Lung microvascular endothelial cell (primary cell): ENCODE measurements at places on chromosomes 11 and 22.

DNA sequence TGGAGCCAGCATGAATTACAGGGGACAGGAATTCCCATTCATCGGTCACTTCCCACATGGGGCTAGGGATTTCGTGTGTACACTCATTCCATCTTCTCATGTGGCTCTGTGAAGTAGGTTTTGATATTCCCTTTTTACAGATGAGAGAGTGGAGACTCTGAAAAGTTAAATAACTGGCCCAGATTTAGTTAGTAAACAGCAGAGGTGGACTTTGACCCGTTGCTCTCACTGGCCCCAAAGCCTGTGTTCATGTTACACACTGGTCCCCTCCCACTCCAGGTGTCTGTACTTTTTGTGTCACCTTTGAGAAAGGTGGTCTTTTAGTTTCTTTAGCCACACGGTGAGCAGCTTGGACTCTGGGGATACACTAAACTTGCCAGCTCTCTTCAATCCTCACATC, 108.5 kb downstream of the MICAL2 start:
- DNase-seq, result no peak

DNA sequence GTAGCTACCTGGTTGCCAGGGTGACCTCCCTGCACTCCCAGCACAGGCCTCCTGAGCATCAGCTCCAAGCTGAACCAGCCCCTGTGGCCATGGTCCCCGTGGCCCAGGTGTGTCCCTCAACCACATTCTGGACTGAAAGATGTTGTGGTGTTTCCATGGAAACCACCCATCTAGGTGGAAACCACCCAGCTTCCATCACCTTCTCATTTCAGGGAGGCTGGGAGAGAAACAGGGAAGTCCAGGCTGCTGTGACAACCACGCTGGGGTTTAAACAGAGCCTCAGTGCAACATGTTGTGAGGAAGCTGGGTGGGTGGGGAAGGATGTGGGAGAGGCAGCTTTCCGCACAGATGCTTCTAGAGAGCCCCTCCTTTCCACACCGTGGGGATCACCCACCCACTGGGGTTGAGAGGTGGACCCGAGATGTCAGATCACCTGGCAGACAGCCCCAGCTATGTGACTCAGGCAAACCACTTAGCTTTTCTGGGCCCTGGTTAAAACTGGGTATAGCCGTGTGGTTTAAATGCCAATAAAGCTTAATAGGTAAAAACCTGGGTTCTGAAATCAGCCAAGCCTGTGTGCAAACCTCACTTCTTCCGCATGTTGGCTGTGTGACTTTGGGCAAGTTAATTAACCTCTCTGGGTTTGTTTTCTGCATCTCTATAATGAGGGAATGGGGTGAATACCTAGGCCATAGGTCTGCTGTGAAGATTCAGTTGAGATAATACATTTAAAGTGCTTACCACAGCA, 46.4 kb downstream of the CD82 start:
- no peak for DNase-seq

DNA sequence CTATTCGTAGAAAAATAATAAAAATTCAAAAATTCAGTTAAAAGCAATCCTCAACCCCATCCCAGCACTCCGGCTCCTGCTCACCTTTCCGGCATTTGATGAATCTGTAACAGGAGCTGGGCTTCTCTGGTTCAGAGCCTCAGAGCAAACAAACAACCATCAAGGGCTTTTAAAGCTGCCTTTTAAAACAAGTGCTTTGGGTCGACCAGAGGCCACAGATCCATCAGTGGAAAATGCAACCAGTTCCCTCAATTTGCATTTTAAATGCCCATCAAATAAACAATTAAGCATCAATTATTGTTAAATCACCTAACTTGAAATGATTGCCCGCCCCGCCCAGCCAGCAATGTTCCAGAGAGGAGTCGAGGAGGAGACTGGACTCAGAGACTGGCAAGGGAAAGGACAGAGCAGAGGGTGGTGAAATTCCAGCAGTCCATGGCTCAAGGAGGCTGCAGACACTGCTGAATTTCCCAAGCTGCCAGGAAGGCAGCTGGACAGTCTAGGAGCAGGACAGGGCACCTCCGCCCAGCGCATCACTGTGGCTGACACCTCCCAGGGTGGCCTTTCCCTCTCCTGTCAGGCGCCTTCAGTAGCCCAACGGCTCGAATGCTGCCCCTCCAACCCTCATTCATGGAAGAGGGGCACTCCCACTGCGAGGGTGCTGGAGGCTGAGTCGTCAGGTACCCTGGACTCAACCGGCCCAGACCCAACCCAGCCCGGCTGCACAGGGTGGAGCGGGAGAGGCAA, 7.5 kb downstream of the FXYD6 start:
- DNase-seq, result no peak

DNA sequence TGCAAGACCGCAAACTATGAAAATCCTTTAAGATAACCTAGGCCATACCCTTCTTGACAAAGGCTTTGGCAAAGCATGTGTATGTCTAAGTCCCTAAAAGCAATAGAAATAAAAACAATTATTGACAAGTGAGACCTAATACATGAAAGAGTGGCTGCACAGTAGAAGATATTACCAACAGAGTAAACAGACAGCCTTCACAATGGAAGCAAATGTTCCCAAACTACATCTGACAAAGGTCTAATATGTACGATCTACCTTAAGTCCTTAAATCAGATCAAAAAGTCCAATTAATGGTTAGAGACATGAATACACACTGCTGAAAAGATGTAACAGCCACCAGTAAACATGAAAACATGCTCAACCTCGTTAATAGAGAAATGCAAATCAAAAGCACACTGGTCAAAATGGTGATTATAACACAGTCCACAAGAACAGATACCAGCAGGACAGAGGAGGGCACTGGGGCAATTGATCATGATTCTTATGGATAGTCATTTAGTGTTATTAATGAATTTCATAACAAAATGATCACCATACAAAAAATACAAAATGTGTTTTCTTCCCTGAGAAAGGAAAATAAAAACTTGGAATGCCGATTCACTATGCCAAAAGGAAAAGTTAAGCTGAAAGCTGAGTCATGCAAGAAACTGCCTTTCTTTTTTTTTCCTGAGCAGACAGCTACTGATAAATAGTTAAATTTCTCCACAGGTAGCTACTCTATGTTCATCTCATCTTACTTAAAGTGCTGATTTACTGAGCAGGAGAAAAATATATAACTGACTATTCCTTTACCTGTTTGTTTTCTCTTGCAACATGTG, 102.6 kb upstream of the VPREB1 start:
- DNase-seq, result no peak

- DNase-seq, result no peak
Observed at GRCh38 chr11:6223854-6224253, 10.6 kb downstream of the FHIP1B start.

- DNase-seq, result no peak
Observed at GRCh38 chr11:94310191-94310875, 6.0 kb downstream of the IZUMO1R start.

GRCh38 chr22:45529105-45529504, 26.4 kb downstream of the FBLN1 start:
- DNase-seq, result no peak

- DNase-seq, result no peak
Observed at GRCh38 chr11:68140496-68141245, 19.5 kb upstream of the CHKA start.

- DNase-seq, result no peak
Observed at GRCh38 chr11:122421702-122422101, 233.8 kb upstream of the UBASH3B start.

GRCh38 chr11:116400081-116400480, 372.7 kb downstream of the BUD13 start:
- DNase-seq, result no peak

DNA sequence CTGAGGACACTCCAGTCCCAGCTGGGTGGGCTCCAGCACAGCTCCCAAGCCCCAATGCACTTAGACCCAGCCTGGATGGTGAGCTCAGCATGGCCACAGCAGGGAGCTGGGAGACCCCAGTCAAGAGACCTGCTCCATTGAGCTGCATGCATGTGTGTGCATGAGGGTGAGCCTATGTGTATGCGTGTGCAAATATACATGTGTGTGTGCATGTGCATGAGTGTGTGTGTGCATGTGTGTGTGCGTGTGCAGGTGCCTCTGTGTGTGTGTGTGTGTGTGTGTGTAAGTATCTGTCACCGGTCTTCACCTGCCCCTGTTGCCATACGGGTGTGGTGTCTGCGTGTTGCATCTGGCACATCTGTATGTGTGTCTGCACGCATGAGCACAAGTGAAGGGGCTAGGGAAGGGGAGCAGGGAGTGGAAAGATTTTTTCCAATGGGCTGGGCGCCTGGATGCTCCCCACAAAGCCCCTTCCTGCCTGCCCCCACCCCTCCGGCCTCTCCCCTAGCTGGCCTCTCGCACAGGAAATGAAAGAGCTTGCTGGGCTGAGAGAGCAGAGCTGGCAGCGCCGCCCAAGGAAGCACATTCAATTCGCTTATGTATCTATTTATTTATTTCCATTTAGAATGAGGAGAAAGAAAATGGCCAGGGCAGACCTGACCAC, 4.1 kb downstream of the TSPAN32 start:
- DNase-seq, result peak; percentile 69

DNA sequence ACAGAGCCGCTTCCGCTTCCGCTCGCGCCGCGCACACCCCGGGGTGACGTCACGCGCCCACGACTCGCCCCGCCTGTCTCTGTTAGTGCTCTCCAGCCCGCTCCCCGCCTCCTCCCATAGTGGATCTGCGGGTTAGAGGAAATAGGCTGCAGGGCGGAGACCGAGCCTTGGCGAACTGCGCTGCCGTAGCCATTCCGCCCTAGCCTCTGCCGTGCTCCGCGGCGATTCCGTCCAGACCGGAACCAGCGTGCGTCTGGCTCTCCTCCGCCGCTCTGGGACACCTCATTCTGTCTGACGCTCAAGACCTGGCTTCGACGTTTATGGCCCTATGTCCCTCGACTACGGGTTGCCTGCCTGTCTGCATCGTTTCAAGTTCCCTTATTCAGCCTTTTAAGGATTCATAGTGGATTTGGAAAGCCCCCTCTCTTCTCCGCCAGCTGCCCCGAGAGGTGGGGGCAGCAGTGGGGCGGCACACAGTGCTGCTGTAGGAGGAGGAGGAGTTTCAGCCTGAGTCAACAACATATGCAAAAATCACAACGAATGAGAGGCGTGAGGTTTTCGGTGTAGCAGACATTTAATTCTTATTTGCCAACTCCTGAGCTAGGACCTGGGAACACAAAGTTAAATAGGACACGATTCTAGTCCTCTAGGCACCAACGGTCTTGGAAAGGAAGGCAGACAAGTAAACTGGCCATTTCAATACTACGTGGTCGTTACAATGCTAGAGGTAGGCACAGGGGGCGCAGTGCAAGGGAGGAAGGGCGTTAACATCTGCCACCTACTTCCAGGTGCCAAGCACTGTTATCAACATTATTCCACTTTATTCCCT, at the start of gene TAF10:
TAF10 (minus strand) TSS at position 4 of the 829 bp plus-strand sequence. CDS start 27 bp downstream, outside the sequence.
- peak; percentile 97 for DNase-seq

DNA sequence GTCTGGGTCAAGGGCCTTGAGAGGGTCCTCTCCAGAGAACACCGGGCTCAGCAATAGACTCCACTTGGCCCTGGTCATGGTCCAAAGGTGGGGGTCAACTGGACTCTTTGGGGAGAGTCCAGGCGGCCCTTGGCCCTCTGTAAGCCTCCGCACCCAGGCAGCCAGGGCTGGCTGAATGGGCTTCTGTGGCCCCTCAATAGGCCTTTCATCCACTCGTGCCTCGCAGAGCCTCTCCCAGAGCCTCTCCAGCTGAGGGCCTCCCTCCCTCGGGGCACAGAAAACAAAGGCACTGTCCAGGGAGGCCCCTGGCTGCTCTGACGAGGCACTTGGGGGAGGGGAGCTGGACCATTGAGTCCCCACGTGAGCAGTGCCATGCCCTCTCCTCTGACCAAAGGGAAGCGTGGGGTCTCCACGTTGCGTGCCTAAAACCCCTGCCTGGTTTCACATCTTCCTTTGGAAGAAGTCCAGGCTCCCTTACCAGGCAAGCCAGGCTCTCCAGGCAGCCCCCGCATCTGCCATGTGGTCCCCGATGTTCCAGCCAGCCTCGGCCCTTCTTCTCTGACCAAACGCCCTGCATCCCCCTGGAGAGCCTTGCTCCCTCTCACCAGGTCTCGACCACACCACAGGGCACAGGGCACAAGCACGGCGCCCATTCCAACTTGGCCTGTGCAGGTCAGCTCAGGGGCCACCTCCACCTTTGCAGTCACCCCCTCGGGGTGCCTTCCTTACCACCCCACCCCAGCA, 15.5 kb downstream of the KIAA0930 start:
- DNase-seq, result no peak

DNA sequence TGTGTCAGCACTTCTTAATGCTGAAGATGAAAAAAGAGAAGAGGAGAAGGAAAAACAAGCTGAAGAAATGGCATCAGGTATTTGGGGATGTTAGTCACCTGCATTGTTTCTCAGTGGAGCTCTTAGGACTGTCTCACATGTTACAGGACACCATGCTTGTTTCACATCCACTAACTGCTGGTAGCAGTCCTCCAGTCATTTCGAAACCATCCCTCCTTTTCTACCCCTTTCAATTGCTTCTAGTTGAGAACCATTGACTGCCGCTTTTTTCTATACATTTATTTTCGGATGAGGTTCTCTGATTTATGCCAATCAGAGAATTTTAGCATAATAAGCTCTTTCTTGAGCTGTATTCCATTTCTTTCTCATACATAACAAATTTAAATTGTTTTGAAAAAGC, 21.5 kb downstream of the BIRC2 start:
- DNase-seq, result no peak

- DNase-seq, result no peak
Observed at GRCh38 chr11:73660497-73661034, 14.2 kb downstream of the PLEKHB1 start.

DNA sequence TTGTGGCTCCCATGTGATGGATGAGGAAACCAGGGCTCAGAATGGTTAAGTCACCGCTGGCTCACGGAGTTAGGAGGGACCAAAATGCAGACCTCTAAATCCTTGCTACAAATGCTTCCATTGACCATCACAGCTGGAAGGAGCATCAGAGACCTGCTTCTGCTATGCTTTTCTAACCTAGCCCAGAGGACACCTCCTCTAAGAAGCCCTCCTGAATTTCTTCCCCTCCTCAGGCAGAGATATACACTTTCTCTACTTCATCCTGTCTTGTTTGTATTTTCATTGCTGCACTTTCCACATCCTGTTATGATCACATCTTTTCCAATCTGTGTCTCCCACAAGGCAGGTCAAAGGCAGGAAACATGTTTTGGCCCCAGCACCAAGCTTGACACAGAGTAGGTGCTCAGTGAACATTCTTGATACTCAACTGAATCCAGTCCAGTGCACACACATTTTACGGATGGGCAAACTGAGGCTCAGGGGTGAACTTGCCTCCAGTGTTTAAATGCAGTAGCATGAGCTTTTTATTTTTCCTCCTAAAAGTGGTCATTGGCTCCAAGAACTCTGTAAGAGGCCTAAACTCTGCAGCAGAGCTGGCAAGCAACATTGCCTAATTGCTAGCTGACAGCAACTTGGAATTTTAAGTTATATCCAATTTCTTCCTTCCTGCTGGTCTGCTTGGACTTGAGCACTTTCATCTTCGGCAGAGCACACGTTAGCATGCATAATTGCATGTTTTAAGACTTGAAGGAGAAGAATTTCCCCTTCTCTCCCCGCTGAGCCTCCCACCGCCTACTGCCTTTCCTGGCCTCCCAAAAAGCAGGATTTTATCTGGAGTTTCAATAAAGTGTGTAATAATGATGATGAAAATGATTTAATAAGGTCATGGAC, 12.7 kb downstream of the SCUBE1 start:
- DNase-seq, result no peak

- DNase-seq, result no peak
Observed at GRCh38 chr11:74465291-74465708, 2.0 kb downstream of the KCNE3 start.

- DNase-seq, result no peak
Observed at GRCh38 chr22:31122196-31122531, 602 bp upstream of the INPP5J start.
